ENCODE measurements at places on chromosomes 13 and 19.

GRCh38 chr19:12139269-12139668 lies 881 bp downstream of the ZNF20 start:
- H3K4me1 ChIP-seq = peaks cover 23% of the 10 kb centered on the region
- H3K4me3 ChIP-seq = peak overlapping the region; percentile 96
- DNase-seq = no peak
- H3K27ac ChIP-seq = peak overlapping the region; percentile 86

GRCh38 chr13:20803180-20803965 lies 29.6 kb upstream of the EEF1AKMT1 start:
- no peaks in the 10 kb centered on the region for H3K4me1 ChIP-seq
- no peak overlapping the region for H3K4me3 ChIP-seq
- H3K36me3 ChIP-seq = peaks cover 37% of the 10 kb centered on the region
- no peaks in the 10 kb centered on the region for H3K27me3 ChIP-seq

DNA sequence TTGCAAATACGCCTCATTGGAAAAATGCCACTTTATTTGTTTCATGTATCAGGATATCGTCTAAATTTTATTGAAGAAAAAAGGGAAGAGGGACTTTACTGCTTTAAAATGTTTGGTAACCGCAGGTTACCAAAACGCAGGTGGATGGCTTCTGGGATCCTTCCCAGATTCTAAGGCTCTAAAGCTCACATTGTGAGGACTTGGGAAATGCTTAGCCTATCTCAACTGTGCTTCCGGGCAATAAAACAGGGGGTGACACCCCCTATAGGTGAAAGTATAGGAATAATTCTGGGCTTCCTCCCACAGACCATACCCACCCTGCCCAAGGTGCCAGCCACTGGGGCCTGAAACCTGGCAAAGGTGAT lies 73.2 kb upstream of the IPO5 start:
- DNase-seq = no peak
- H3K36me3 ChIP-seq = no peaks in the 10 kb centered on the region
- no peak overlapping the region for H3K27ac ChIP-seq
- H3K4me1 ChIP-seq = no peaks in the 10 kb centered on the region

GRCh38 chr13:99045396-99045795 lies 67.5 kb upstream of the DOCK9 start:
- H3K4me1 ChIP-seq = no peaks in the 10 kb centered on the region
- H3K27ac ChIP-seq = no peak overlapping the region
- DNase-seq = no peak
- no peak overlapping the region for H3K4me3 ChIP-seq

DNA sequence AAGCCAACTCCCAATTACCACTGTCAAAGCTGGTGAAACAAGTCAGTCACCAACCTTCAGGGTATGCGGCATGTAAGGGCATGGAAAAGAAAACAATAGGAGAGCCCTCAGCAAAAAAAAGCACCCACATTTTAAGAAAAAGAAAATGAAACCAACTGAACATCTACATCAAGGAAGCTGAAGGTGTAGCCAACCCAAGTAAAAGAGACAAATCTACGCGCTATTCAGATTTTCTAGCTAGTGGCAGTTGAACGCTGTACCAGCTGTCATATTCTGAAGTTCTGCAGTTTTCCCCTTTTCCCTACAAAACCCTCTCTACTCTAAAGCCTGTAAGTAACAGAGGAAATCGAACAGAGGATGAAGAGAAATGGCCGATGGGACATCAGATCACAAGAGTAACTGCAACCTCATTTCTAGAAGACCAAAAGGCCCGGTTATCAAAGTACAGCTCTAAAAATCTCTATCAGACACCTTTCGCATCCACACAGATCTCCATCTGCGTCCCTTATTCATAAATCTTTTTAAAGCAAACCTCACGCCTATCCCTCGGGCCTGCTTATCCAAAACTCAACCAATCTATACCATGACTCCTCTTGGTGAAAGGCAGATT lies 1.4 kb downstream of the MYCBP2 start:
- DNase-seq = no peak
- no peak overlapping the region for H3K27ac ChIP-seq
- H3K4me3 ChIP-seq = peak overlapping the region; percentile 91
- H3K36me3 ChIP-seq = no peaks in the 10 kb centered on the region
- no peaks in the 10 kb centered on the region for H3K27me3 ChIP-seq

All from HepG2 (cell line).